ENCODE measurements at places on chromosomes 3 and 15.

GRCh38 chr3:69091389-69092029 is 6.8 kb downstream of the ARL6IP5 start:
- no peak for DNase-seq

DNA sequence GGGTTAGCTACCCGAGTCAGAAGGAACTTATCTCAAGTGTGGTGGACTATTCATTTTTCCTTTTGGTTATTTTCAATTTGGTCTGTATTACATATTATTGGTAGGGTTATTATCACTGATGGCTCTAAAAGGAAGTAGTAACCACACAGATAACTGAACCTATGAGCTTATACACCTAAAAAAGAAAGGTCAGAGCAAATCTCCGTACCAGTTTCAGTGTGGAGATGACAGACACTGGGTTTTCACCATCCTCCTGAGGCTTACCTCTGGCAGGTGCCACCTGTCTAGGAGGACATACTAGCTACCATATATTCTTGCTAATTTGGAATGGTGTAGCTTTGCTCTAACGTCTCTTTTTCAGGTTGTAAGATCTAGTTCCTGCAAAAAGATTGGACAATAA is 10.2 kb downstream of the GAP43 start:
- no peak for DNase-seq

DNA sequence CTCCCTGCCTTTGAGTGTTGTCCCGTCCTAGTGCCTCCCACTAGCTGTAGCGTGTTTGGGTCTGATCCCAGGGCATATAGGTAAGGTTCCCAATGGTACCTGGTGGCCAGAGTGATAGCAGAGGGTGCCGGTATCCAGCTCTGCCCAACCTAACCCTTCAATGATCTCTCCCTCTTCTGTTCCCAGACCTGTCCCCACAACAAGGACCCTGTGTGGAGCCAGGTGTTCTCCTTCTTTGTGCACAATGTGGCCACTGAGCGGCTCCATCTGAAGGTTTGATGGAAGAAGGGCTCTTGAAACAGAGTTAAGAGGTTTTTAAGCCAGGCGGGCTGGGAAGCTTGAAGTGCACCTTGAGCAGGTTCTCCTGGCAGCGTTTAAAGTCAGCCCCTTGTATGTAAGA is 35.5 kb downstream of the ESYT3 start:
- DNase-seq: no peak

DNA sequence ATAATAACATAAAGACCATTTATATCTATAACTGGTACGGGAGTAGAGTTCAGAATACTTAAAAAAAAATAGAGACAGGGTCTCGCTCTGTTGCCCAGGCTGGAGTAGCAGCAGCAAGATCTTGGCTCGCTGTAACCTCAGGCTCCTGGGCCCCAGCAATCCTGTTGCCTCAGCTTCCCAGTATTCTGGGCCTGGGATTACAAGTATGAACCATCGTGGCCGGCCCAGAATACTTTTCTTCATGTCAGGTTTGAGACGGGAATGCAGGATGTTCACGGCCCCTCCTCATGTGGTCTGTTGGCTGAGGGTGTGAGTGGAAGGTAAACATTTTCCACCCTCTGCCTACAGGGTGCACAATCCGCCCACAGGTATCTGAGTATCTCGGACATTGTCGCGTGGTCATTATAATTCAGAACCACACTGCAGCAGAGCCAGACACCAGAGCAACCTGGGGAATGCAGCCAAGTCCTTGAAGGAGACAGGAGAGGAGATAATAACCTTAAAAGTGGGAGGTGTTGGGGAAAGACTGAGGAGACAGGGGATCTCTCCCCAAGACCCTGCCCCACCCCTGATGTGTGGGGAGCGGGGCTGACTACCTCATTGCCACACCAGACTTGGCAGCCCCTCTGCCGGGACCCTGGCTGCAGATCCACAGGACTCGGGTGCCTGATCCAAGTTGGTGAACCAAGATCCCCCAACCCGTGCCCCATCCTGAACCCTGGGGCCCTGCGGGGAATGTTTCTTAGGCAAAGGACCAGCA is 106.8 kb downstream of the ADCY5 start:
- DNase-seq: no peak

GRCh38 chr3:49900491-49901153 is 3.1 kb downstream of the MST1R start:
- no peak for DNase-seq

DNA sequence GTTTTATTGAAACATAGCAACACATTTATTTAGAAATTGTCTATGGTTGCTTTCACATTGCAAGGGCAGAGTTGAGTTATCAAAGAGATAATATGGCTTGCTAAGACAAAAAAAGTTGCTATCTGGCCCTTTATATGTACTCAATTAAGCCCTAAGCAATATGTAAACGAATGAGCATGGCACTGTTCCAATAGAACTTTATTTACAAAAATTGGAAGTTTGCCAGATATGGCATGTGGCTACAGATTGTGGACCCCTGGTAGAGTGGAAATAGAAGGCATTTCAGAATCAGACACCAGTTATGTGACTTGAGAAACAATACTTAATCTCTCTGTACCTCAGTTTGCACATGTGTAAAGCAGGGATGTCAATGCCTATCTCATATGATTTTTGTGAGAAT is 515.6 kb upstream of the SGO1 start:
- DNase-seq: no peak

DNA sequence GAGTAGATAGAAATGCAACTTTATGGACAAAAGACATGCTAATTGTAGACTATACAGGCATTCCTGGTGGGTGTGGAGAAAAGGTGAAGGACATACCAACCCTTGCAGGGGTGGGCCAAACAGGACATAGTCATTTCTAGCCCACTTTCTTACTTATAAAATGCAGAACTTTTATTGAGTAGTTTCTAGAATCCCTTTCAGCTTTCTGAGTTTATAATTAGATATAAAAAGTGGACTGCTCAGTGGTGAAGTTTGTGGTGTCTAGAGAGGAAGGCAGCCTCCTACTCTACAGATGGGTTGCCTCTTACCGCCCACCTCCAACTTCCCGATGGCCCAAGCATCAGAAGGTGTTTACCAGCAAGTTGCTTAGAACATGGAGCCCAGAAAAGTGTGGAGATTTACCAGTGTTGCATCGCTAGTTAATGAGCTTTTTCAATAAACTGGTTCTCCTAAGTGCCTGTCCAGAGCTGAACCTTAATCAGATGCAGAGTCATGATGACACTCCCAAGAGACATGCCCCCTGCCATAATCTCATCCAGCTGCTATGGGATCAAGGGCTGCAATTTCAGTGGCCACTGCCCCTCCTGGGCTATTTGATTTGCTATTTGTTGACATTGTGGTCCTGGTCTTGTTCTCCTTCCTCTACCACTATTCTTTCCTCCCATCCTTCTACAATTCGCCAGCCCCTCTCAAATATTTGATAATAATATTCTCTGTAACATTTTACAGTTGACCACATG is 77.5 kb upstream of the STRIT1 start:
- no peak for DNase-seq

- DNase-seq: no peak
Measured at GRCh38 chr3:38173834-38174418, 8.6 kb downstream of the OXSR1 start.

DNA sequence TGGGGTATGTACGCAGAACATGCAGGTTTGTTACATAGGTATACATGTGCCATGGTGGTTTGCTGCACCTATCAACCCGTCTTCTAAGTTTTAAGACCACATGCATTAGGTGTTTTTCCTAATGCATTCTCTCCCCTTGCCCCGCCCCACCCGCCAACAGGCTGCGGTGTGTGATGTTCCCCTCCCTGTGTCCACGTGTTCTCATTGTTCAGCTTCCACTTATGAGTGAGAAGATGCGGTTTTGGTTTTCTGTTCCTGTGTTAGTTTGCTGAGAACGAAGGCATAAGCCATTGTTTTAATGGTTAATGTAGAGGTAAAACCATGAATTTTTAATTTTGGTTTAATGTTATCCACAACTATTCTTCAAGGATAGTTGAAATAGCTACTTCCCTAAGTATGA is 346.8 kb upstream of the EPHA6 start:
- no peak for DNase-seq

- no peak for DNase-seq
Measured at GRCh38 chr3:18112674-18113375, 312.3 kb downstream of the SATB1 start.

DNA sequence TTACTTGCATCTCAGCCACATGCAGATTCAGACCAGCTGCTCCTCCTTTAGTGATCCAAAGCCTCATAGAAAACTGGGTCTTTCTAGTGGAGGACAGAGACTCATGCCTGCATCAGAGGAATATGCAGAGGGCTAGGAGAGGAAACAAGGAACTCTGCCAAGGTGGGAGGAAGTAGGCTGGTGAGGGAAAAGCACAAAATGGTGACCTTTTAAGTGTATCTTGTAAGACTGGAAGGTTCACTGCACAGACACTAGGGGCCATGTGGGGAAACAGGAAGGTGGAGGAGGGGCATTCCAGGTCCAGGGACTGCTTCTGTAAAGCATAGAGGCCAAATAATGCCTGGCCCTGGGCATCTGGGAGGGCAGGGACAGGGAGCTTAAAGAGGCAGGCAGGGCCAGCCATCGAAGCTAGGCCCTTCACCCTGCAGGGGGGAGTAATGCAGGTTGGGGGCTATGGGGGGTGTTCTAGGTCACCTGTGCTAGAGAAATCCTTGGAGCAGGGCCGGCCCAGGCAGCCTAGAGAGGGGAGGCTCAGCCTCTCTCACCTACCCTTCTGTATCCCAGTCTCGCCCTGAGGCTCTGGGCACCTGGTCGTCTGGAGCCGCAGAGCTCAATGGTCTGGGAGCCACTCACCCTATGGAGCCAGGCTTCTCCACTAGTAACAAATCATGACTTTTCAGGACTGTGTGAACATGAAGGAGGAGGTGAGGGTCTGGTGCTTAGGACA is 117.7 kb downstream of the DNAJB8 start:
- DNase-seq: no peak

DNA sequence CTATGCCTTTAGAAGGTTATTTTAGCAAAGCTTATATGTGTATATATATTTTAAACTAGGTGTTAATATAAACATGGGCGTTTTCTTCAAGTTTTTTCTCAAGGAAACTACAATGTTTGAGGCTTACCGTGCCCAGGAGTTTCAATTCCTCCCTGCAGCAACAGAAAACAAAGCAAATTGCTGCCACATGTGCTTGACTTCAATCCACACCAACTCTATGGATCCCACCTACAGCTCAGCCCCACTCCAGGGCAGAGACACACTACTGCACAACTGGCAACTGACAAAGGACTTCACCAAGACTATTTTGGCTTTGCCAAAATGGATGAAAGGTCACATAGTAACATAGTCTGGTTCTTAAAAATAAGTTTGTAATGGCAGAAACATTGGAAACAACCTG is 346.6 kb downstream of the ERC2 start:
- DNase-seq: no peak

DNA sequence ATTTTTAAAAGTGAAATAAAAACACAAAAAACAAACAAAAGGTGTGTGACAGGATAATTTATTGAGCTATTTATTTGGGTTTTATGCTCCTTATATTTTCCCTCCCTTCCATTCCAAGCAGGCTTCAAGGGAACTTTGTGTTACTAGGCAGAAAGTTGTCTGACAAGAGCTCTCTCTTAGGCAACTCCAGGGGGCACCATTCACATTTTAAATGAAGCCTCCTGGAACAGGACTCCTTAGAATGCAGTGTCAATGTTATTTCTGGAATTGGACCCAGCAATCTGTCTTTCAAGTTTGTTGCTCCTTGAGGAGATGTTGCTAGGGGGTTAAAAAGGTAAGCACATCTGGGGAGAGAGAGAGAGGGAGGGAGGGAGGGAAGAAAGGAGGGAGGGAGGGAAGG is 5.4 kb upstream of the RFX7 start:
- no peak for DNase-seq

- DNase-seq: no peak
Measured at GRCh38 chr3:49124991-49125670, 4.5 kb upstream of the USP19 start.

DNA sequence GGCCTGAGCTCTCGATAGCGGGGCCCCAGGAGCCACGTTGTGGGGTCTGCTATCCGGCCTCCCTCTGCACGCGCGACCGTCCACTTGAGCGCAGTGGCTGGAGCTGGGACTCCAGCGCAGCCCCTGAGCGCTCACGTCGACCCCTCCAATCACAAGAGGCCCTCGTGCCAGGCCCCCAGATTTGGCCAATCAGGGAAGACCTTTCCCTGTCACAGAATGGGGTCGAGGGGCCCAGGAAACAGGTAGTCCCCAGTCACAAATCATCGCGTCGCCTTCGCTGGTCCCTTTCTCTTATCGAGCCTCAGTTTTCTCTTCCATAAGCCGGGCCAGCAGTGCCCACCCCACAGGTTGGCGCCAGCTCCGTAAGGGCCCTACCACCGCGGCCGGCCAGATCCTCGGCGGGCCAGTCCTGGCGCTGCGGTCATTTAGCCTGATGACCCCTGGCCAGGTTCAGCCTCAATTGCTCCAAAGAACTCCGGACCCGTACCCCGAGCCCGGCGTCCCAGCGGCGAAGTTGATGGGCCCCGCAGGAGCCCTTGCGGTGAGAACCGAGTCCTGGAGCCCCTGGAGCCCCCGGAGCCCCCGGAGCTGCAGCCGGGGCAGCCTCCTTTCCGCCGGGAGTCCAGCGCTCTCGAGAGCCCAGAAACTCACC is 435 bp downstream of the ALDH1L1 start:
- no peak for DNase-seq

DNA sequence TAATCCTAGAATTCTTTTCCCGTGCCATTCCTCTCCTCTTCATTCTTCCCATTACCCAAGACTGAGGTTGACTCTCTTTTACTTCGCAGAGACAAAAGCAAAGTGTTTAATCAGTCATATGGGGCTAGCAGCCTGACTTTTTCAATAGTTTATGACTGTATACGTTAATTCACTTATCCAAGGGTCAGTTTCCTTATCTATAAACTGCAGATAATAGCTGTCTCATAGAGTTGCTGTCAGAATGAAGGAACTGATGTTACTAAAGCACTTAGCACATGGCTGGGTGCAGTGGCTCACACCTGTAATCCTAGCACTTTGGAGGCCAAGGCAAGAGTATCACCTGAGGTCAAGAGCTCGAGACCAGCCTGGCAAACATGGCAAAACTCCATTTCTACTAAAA is 43.5 kb upstream of the ULK4 start:
- no peak for DNase-seq

GRCh38 chr3:128496019-128496601 is 3.1 kb upstream of the GATA2 start:
- DNase-seq: no peak

DNA sequence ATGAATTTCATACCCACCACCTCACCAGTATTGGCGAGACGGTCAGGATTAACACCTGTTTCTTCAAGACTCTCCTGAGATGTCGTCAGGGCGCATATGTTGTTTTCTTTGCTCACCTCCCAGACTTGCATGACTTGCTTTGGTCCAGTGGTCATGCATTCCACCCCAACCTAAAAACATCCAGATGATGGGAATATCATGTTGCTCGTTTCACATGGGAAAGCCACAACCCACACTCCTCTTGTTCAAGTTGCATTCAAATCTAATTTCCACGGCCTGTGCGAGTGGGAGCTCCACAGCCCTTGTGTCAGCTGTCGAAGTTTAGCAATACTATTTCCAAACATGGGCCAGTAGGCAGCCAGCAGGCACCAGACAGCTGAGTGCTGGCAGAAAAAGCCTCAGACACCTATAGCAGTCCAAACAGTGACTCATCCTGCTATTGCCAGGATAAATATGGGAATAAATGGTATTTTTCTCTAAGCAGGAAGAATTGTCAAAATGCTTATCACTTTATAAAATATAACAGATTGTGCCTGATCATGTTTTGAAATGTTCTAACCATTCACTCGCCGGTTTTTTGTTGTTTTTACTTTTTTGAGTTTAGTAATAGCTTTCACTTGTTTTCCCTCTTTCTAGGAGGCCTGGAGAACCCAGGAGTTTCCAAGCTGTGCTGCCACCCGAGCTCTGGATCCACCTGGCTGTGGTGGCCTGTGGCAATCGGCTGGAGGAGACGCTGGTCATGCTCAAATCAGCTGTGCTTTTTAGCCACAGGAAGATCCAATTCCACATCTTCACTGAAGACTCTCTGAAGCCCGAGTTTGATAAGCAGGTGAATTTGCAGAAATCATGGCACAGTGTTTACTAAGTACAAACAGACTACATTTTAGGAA is 20.1 kb downstream of the GXYLT2 start:
- no peak for DNase-seq

Data from stimulated activated CD4-positive, alpha-beta T cell treated with anti-CD3 and anti-CD28 coated beads, TNF-alpha, amount 100 ng/mL, for 1 hour (primary cell).